AG20443 (cell line): ENCODE measurements at places on chromosomes 4 and X.
A peak's percentile ranks its signal among the peaks of the same experiment; 100 is the strongest.

DNA sequence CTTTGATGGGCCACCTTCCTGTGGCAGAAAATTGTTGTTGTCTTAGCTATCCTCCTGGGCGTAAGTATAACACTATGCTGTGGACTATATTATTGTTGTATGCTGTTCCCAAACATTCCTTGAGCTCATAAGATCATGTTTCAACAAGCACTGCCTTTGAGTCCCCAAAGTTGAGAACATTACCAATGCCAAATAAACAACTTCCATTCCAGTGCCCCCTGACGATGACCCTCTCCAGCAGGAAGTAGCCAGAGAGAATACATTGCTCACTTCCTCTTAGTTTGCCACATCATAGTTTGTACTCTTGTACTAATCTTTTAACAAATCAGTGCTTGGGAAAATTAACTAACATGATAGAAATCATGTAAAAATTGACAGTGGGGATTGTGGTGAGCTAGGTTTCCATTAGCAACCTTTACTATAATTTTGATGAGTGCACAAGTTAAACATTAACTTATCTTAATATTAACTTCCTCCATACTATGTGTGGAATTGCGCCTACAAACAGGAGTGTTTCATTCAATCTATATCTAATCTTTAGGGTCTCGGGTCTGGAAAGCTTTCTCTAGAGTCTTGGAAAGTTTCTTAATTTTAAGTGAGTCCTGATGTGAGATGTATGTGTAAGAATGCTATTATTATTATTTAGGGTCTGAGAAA lies 20.3 kb upstream of the DHX15 start:
- DNase-seq, result no peak

- DNase-seq, result no peak
These were observed 6.9 kb upstream of the TRIM2 start for GRCh38 chr4:153197301-153197700.

DNA sequence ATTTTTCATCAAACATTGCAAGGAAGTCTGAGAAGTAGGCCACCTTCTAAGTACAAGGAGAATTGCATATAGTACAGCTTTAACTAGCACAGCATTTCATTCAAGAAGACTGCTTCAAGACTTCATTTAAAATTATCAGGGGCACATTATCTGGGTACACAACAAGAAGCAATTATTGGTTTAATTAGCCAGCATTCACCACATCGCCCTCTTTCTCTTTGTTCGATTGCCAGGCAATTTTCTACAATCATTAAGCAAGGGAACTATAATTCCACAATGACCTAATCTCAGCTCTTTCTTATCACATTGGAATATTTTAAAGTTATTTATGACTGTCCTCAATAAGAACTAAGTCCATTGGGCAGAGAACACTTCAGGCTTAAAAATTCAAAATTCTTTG lies 1347.1 kb upstream of the PABPC4L start:
- DNase-seq, result no peak

DNA sequence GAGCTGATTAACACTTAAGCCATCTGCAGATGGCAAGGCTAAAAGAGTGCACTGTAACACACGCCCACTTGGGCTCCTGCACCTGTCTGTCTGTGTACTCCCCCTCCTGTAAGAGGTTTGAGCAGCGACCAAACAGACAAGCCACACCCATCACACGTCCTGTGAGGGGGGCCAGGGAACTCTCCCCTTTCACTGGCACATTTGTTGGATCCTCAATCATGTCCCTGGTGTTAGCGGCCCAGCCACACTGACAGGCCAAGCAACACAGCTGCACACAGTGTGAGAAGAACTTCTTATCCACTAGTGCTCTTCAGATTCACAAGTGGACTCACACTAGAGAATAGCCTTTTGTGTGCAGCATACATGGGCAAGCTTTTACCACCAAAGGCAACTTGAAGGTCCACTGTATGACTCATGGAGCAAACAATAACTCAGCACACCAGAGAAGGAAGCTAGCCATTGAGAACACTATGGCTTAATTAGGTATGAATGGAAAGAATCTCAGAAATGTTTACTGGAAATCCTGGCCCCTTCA lies 29.1 kb upstream of the UTP14A start:
- DNase-seq, result peak; percentile 32

GRCh38 chr4:52687696-52688095 lies 28.6 kb upstream of the USP46 start:
- DNase-seq, result no peak

- no peak for DNase-seq
These were observed 108.0 kb downstream of the ANAPC4 start for GRCh38 chr4:25485104-25485503.

DNA sequence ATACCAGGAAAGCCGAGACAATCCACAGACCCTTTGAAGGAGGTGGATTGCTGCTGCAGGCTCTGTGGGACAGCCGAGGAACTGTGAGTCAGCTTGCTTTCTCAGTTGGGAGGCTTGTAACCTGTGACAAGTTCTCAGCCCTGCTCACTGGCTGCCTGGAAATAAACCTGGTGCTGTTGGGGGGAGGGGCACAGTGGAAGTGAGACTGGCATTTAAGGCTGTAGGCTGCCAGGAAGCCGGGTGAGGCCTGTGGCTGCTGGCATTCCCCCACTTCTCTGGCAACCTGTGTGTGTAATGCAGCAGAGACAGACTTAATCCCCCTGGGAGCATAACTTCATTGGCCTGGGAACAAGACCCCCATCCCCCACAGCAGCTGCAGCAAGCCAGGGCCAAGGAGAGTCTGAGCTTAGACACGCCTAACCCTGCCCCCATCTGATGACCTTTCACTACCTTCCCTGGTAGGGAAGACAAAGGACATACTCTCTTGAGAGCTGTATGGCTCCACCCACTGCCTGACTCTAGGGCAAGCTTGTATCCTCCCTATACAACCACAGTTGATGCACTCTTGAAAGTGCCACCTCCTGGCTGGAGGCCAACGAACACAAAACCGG lies 64.1 kb downstream of the ALPK1 start:
- no peak for DNase-seq

- no peak for DNase-seq
These were observed 52.7 kb downstream of the TMEM164 start for GRCh38 chrX:110055616-110056015.

DNA sequence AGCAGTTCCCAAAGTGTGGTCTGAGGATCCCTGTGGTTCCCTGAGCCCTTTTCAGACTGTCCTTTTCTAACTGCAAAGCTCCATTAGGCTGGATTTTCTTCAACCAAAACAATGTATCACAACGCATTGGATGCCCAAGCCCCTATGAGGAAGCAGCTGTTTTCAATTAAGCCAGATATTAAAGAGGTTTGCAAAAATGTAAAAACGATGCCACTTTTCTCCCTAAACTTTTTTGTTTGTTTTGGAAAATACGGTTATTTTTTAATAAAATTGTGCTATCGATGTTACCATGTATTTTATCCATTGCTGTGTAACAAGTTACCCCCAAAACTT lies 170.4 kb upstream of the BCOR start:
- DNase-seq, result peak; percentile 13

- no peak for DNase-seq
These were observed 1499.9 kb downstream of the PCDH18 start for GRCh38 chr4:136032391-136032790.

- no peak for DNase-seq
These were observed 66.3 kb downstream of the PPP3CA start for GRCh38 chr4:101280866-101281600.

- no peak for DNase-seq
These were observed 58.3 kb downstream of the SMIM20 start for GRCh38 chr4:25972366-25972765.

GRCh38 chr4:7055990-7056325 lies 11.9 kb downstream of the GRPEL1 start:
- DNase-seq, result no peak

- no peak for DNase-seq
These were observed 61.3 kb downstream of the NPNT start for GRCh38 chr4:105956569-105956968.

GRCh38 chr4:151250706-151251105 lies 26.3 kb upstream of the PRSS48 start:
- no peak for DNase-seq

DNA sequence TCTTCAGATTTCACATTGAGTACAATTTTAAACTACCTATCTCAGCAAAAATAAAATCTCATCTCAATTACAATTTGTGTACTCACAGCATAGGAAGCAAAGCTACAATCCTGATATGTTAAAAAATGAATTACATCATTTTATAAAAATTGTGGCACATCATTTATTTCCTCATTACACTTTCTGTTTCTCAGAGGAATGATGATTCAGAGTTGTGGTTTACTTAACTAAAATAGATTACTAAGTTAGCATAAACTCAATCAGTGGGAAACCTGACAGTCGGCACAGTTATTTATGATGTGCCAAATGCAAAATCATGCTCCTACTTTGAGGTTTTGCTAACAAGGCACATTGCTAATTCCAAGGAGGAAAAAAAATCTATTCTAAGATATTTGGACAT lies 325.0 kb downstream of the FBXO8 start:
- no peak for DNase-seq

GRCh38 chr4:140238351-140239056 lies 84.5 kb upstream of the MAML3 start:
- peak; percentile 86 for DNase-seq

- DNase-seq, result peak; percentile 27
These were observed 58.2 kb downstream of the WDR17 start for GRCh38 chr4:176123710-176124407.

DNA sequence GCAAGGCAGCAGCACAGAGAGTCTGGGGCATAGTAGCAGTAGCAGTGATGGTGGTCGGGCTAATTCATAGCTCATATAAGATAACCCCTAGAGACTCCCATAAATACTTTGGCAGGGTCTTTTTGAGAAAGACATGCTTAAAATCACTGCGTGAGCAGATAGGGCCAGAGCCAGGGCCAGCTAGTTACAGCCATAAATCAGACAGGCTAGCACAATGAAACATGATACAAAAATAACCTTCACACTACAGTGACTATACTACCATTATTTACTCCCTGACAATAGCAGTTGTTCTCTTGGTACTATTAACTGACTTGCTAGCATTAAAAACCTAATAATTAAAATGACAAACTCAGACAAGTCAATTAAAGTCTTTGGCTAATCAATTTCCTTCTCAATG lies 295.9 kb downstream of the SMARCA1 start:
- DNase-seq, result no peak

GRCh38 chrX:129493643-129494042 lies 29.6 kb downstream of the SMARCA1 start:
- peak; percentile 38 for DNase-seq

DNA sequence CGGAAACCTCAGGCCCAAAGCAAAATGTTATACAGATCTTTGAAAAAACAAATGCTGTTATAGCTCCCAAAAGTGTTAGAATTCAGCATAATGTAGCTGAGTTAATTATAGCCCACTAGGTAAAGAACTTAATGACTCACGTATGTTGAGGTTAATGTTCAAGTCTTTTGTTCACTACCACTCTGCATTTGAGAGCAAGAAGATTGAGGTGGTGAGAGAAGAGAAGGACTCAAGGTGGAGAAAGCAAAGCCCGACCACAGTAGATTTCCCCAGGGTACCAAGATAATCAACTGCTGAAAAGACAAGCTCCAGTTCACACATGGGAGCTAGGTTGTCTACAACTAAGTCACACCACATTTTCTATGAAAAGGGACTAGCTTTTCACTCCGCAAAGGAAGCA lies 480.2 kb downstream of the DTHD1 start:
- no peak for DNase-seq

GRCh38 chr4:176788248-176788647 lies 4.5 kb downstream of the VEGFC start:
- DNase-seq, result no peak

- DNase-seq, result no peak
These were observed 46.9 kb downstream of the SH2D1A start for GRCh38 chrX:124393238-124393637.

GRCh38 chr4:54742636-54743399 lies 85.1 kb downstream of the KIT start:
- no peak for DNase-seq

- peak; percentile 76 for DNase-seq
These were observed 19.1 kb downstream of the SH3BP2 start for GRCh38 chr4:2811830-2812611.

- DNase-seq, result peak; percentile 78
These were observed at the start of gene SMIM10 for GRCh38 chrX:134990801-134991481. TSS of gene SMIM10 (plus strand) at chrX:134990991. CDS start at chrX:134991096, 105 bp downstream.

GRCh38 chr4:40196272-40196671 lies 559 bp upstream of the RHOH start:
- no peak for DNase-seq

DNA sequence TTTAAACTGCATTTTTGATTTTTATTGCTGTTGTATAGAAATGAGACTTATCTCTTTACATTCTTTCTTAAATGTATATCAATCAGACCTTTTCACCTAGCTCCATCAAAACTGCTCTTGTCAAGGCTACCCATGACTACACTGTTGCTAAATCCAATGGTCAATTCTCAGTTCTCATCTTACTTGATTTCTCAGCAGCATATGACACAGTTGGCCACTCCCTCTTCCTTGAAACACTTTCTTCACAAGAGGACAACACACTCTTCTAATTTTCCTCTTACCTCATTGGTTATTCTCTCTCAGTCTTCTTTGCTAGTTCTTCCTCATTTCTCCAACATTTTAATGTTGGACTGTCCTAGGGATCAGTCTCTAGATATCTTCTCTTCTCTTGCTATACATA lies 94.1 kb upstream of the CITED1 start:
- no peak for DNase-seq

- DNase-seq, result no peak
These were observed 5.2 kb upstream of the ENAM start for GRCh38 chr4:70623323-70623722.

- no peak for DNase-seq
These were observed 624.0 kb upstream of the IGFBP7 start for GRCh38 chr4:57734104-57734670.

DNA sequence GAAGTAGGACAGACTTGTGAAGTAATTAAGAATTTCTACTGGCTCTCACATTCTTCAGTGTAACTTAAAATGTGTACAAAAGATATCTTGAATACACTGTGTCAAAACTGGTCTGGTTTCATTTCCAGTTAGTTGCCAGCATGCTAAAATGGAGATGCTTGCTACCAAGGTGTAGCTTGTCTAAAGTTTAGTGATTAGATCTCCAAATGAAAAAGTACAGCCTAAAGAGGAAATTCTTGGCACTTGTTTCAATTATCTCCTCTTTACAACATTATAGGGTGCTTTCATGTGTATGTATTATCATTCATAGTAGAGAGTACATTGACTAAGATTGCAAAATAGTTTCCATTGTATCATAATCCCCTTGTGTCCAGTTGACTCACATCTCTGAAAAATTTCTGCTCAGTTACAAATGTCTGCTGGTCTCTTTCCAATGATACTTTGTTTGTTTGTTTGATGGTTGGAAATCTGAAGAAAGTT lies 97.3 kb upstream of the SPRY1 start:
- DNase-seq, result peak; percentile 51

DNA sequence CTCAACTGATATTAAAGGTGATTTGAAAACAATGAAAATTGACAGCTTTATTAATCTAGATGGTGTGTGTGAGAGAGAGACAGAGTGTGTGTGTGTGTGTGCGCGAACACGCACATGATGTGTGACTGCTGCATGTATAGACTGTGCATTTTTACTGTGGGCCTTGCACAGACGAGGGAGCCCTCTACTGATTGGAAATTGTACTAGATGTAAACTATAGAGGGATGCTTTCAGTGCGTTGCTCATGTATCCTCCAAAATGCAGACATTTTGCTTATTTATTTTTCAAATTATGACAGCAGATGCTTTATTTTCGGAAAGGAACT lies 168.4 kb upstream of the GK2 start:
- peak; percentile 25 for DNase-seq

- no peak for DNase-seq
These were observed 11.2 kb upstream of the SYTL4 start for GRCh38 chrX:100743009-100743607.
